AG20443 (cell line): ENCODE measurements at places on chromosomes 16 and 17.

DNA sequence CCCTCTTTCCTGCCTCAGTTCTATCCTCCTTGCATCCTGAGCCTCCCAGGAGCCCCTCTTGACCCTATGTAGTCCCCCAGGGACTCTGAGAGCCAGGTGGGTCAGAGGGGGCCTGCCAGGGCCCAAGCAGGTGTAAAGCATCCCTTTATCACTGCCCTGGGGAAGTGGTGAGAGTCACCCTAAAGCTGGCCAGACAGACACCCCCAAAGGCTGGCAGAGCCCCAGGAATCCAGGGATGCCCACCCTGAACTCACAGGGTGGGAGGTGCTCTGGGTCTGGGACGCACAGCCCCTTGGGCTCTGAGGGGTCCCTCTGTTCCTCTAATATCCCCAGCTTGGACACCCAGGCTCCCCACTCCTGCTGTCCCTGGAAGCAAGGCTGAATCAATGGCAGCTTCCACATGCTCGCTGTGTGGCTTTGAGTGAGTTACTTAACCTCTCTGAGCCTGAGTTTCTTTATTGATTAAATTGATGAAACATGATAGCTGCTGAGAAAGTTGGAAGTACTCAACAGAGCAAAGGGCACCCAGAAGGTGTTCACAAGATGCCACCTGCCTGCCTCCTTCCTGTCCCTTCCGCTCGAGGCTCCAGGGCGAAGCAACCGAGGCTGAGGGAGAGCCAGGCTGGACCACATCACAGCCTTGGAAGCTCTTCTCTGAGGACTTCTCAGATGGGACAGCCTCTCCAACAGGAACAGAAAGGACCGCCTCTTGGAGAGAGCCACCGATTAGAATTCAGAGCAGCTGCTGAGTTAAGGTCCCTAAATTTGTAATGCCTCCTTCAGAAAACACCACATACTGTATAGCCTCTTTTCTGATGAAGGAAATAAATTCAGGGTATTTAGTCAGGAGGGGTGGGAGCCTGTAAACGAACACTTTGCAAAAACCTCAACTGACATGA, 67.1 kb upstream of the DOC2B start:
- no peak for DNase-seq

GRCh38 chr17:65102788-65103187, 34.4 kb upstream of the RGS9 start:
- no peak for DNase-seq

- no peak for DNase-seq
Measured at GRCh38 chr16:50496990-50497389, 51.2 kb upstream of the NKD1 start.

DNA sequence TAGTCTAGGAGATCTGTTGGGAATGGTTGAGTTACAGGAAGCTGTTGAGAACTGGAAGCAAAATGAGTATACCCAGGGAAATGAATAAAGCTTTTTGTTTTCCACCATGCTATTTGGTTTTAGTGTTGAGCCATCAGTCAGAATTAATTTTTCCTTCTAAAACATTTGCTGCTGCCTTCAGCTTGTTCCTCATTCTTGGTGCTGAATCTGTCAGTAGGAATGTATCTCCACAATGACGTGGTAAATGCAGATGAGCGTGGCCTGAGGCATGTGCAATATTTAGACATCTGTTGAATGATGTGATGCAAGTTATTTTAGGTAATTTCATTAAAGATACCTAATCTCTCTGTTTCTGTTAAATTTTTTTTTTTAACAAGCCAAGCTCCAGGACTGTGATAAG, 10.9 kb downstream of the HAPSTR1 start:
- DNase-seq: peak; percentile 80

GRCh38 chr17:8806926-8807550, 7.9 kb upstream of the MFSD6L start:
- no peak for DNase-seq

- DNase-seq: no peak
Measured at GRCh38 chr17:39628655-39629493, 2.1 kb downstream of the PPP1R1B start.

DNA sequence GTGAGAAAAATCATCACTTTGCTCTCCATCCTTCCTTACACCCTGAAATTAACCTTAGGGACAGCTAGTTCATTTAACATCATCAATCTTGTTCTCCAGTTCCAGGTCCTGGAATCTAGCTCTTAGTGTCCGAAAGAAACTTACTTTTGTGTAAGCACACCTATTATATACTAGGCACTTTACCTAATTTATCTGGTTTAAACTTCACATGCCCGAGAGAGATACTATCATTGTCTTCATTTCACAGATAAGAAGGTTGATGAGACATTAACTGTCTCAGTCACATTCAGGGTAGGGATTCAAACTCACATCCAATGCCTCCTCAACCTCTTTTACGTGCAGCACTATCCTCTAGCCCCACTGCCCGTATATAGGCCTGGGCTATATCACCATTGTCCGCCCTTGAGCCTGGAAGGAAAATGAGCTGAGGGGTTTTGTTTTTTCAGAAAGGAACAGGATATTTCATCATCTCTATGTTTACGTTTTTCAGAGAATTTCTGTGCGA, 501 bp upstream of the AP2B1 start:
- DNase-seq: no peak

DNA sequence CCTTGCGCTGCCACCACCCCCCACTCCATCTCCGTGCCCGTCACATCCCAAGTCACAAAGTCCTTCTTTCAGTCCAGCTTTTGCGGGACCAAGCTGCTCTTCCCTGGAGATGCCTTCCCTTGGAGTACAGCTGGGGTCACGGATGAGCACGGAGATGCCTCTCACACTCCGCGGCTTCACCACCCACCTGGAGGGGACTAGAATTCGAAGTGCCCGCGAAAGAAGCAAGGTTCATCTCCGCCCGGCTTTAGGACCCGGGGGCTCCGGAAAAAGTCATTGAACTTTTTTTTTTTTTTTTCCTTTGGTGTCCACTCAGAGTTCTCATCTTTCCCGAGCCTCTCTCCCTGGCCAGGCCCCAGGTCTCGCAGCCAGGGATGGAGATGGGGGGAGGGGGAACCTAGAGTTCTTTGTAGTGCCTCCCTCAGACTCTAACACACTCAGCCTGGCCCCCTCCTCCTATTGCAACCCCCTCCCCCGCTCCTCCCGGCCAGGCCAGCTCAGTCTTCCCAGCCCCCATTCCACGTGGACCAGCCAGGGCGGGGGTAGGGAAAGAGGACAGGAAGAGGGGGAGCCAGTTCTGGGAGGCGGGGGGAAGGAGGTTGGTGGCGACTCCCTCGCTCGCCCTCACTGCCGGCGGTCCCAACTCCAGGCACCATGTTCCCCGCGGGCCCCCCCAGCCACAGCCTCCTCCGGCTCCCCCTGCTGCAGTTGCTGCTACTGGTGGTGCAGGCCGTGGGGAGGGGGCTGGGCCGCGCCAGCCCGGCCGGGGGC, at the start of gene FKBP10:
Gene FKBP10 (plus strand): TSS at position 624 of the 771 bp plus-strand sequence. CDS start 31 bp downstream, at position 655.
- DNase-seq: peak; percentile 92

DNA sequence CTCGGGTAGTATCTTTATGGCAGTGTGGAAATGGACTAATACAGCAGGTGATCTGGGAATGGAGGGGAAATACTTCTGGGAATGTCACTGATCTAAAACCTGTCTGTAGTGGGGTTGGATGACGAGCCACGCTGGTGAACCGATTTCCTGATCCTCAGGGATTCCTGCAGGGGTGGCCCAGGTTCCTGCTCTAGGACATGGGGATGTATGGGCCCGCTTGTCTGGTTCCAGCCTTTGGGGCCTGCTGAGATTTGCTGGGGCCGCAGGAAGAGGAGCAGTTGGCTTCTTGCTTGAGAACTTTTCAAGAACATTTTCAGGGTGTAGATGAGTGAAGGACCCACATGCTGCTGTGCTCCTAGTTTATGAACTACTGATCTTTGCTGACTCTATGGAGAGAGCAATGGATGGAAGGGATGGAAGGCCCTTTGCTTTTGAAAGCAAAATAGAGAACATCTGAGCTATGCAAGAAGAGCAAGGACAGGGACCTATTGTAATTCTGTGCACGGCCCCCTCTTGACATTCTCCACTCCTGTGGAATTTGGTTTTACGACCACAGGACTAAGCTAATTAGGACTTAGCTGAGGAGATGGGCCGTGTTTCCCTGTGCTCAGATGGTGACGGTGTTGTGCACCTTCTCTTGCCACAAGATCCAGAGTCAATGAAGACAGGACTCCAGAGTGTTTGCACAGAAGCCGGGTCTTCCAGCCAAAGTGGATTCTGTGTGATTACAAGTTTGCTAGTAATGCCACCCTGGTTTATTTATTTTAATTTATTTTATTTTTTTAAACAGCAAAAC, 90.5 kb downstream of the SEC14L1 start:
- DNase-seq: no peak
